ENCODE measurements at places on chromosomes 2 and 18.

- DNase-seq: no peak
Measured at GRCh38 chr18:13048061-13048595, 57.0 kb downstream of the CEP192 start.

DNA sequence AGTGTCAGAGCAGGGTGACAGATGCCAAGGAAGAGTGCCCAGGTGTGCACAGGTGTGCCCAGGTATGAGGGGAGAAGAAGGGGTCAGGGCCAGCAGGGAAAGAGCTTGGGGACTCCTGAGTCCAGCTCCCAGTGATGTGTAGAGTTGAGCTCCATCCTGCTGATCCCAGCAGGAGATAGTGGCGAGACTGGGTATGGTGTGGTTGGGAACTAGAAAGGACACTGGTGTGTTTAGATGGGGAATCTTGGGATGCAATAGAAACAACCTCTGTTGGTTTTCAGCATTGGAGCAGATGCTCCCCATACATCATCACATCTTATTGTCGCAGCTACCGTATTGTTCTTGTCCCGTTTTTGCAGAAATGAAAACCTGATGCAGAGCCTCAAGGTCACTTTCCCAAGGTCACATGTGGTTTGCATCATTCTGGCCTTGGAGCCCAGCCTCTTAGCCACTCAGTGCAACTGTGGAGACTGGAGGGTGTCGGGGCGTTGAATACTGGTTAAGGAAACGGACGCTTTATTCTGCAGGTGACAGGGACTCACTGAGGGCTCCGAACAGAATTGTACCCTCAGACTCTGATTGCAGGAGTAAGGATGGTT, 166.7 kb downstream of the AGAP1 start:
- DNase-seq: no peak

GRCh38 chr18:13585379-13586153, 140.8 kb downstream of the FAM210A start:
- no peak for DNase-seq

DNA sequence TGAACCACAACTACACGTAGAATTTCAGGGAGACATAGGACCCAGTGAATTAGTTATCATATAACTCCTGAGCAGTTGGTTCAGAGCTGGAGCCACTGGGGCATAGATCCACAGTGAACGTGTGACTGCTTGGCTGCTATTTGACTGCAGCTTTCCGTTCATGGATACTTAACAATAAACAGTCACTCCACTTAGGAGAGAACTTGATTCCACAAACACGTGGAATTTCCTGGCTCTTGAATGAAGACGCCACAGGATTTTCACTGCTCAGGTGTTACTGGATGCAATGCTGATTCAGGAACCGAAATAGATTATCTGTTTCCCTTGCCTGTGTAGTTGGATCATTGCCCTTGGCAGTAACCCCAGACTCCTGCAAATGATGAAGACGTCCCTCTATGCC, 679.1 kb upstream of the ZEB2 start:
- DNase-seq: no peak

DNA sequence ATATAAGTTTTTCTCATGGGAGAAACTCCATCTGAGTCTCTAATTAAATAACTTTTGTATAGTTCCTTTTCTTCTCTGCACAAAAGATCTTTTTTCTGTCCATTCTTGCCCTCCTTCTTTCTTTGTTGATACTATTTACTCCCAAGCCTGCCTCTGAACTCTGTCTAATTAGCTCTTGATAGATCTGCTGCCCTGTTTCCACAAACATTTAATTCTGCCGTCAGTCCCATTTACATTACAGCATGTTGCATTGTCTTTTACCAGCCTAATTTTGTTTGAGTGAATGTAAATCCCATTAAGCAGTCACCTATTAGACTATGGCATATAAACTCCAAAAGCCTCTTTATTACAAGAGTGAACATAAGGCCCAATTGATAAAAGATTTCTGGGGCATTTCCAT, 254.4 kb downstream of the ERBB4 start:
- DNase-seq: no peak

Data from H9 (cell line).